ENCODE measurements at places on chromosomes 2 and 18. TPM values are rescaled to one million over a fixed set of nuclear protein-coding genes. Genes with fewer than 3 reads are reported as not detected.
A peak's percentile ranks its signal among the peaks of the same experiment; 100 is the strongest.

GRCh38 chr2:182854375-182855105, 11.9 kb downstream of the FRZB start:
- DNase-seq, result no peak

- DNase-seq, result peak; percentile 57
These were observed 18.1 kb upstream of the SPP2 start for GRCh38 chr2:234032279-234032856.

DNA sequence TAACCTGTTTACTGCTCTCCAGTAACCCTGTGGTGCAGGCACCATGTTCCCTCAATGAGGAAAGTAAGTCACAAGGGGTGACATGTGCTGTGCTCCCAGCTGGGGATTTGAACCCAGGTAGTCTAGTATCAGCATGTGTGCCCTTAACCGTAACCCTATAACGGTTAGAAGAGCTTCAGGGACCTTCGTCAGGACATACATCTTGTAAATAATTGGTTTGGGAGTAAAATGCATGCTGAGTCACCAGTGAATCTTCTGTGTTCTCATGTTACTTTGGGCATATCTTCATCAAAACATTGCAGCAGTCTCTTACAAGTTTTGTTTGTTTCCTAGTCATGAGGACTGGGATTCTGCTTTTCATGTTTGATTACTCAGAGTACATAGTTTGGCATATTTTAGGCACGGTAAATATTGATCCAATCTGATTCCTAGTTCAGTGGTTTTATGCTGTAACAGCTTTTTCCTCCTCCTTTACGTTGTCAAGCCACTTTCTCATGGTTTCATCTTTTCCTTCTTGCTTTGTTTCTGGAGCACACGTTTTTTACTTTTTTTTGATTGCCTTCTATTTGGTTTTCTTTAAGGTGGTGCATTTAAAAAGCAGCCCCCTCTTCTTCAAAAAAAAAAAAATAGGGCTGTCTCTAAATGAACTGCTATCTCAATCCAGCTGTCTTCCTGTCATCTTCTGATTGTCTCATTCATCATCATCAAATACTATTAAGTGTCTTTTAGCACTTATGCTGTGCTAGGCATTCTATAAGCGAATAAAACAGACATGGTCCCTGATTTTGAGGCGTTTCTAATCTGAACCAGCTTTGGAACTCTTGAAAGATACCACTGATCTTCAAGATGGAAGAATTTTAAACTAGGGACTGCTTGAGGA, 50.4 kb downstream of the CLIP4 start:
- DNase-seq, result peak; percentile 3

- DNase-seq, result no peak
These were observed 67.3 kb downstream of the MYO5B start for GRCh38 chr18:50127516-50128210.

GRCh38 chr2:217638031-217638430, 364.8 kb downstream of the TNS1 start:
- DNase-seq, result no peak

Gene BBS5
- 5.6 TPM for total RNA-seq

GRCh38 chr18:48669991-48670750, 131.3 kb downstream of the CTIF start:
- DNase-seq, result no peak

Gene SLC39A6
- total RNA-seq, result 13.2 TPM

- no peak for DNase-seq
These were observed 39.3 kb downstream of the TSHZ1 start for GRCh38 chr18:75249672-75250470.

Gene STEAP3
- 17.4 TPM for total RNA-seq

GRCh38 chr2:206112846-206113547, 27.0 kb upstream of the INO80D start:
- DNase-seq, result no peak

- no peak for DNase-seq
These were observed 8.0 kb upstream of the SPEG start for GRCh38 chr2:219426534-219427136.

DNA sequence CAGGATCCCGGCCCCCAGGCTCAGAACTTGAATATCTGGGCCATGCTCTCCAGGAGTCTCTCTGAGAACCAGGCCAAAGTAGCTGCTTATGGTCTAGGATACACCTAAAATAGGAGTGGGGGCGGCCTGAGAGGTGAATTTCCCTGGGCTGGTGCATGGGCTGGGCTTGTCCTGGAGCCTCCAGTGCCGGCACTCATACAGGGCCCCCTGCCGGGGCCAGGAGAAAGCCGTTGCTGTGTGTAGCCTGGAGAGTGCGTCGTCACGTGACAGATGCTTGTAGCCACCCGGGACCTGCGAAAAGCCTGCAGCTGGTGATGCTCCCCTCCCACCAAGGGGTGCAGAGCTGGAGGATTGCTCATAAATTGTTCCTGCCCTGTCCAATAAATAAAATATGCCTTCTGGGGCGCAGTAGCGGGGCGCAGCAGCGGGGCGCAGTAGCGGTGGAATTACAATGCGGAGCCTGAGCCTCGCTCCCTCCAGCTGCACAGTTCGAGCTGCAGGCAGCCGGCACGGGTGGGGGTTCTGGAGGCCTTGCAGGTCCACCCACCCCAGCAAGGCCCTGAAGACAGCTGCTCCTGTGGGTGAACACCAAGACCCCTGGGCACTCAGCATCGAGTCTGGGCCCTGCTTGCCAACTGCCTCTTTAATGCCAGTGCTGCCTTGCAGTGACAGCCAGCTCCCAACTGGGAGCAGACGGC, 289.9 kb downstream of the NDUFA10 start:
- no peak for DNase-seq

- no peak for DNase-seq
These were observed 21.1 kb upstream of the EGR4 start for GRCh38 chr2:73314441-73314840.

GRCh38 chr18:59885579-59886163, 14.1 kb upstream of the PMAIP1 start:
- peak; percentile 72 for DNase-seq

Gene GRP
- not detected for total RNA-seq

DNA sequence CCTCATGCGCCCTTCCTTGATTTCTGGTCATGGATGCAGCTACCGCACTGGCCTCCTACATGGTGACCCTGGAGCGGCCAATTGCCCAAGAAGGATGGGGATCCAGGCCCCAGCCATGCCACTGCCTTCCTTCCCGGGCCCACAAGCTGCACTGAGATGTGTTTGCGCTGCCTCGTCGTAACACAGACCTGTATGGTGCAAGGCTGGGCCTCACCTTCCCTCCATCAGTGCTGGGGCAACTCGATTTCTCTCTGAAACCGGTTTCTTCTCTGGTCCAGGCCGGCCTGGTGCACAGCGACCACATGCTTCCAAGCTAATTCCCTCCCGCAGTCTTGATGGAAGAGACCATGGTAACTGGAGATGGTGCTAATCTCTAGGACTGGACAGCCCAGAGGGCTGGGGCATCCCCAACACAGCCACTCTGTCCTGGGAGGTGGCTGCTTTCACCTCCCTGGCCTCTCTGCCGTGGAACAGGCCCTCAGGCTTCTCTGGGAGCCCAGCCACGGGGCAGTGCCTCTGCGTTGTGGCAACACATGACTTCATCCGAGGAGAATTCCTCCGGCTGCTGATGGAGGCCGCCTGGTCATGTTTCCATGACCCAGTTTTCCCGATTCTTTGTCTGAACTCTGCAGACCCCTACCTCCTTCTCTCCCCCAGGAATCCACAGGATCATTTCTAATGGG, 184.2 kb downstream of the GLI2 start:
- DNase-seq, result no peak

Gene IL1F10
- not detected for total RNA-seq

DNA sequence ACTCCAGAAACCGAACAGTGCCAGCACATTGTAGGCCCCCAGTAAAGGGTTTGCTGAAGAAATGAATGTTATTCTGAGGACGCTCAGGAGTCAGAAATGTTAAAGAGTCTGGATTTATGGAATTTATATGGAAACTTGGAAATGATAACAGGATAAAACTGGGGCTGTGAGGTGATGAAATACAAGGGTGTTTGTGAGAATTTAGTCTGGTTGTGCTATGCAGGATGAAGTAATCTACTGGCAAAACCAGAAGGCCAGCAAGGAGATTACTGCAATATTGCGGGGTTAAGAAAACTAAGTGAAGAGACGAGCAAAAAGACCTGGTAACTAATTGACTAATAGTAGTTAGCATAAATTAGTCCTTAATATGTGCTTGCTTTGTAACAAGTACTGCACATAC, 467.8 kb downstream of the ZEB2 start:
- DNase-seq, result no peak

DNA sequence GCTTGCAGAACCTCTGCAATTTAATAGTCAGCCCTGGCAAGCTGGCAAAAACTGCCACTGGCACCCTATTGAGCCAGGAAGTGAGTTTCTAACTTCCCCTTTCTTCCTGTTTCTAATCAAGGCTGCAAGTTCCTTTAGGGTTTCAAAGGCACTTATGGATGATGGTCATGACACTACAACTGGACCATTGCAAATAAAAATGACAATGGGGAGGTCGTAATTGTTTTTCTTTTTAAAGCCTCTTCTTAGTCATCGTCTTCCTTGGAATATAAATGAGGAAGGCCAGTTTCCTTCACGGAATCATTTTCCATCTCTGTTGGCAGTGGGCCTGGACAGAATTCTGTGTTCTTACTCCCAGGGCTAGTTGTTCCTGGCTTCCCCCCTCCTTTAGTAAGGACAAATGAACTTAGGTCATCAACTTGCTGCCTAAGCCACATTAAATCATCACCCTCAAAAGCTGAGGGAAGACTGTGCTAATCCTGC, 35.8 kb downstream of the SH3RF3 start:
- DNase-seq, result peak; percentile 95

Gene KCNF1
- total RNA-seq, result 0.42 TPM

Gene AMER3
- not detected for total RNA-seq

- no peak for DNase-seq
These were observed 87.9 kb downstream of the WDPCP start for GRCh38 chr2:63500398-63500797.

DNA sequence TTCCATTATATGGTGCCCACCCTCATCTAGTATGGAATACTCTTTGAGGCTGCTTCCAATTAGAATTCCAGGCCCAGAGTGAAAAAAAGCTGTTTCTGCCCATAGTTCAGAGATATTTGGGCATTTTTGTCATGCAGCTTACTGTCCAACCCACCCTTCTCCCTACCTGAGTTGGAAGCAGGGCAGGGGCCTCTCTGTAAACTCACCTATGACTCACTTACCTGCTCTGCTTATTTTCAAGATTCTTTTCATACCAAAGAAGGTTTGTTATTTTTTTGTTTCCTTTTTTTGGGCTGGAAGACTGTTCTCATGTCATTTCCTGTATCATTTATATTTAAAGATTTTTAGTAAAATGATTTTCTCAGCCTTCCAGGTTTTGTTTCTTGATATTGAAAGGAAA, 38.4 kb upstream of the PPP1R1C start:
- DNase-seq, result no peak

DNA sequence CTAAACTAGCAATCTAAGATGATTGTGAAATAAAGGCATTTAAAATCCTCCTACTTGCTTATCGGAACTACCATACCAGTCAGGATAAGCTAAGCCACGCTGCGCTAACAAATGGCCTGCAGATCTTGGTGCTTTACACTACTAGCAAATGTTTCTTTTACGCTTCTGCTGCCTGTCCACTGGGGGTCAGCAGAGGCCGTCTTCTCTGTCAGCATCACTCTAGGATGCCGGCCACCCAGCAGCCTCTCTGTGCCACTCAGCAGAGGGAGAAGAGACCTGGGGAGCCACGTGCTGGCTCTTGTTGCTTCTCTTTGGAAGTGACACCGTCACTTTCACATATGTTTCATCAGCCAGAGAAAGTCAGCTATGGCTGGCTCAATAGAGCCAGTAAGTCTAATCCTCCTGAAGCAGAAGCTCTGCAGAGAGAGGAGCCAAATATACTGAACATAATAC, 36.6 kb downstream of the COPS8 start:
- peak; percentile 64 for DNase-seq

- DNase-seq, result no peak
These were observed 152.5 kb downstream of the NRXN1 start for GRCh38 chr2:50879457-50879856.

Gene TCF7L1
- total RNA-seq, result 13.2 TPM

- DNase-seq, result peak; percentile 86
These were observed 134.2 kb upstream of the RND3 start for GRCh38 chr2:150621526-150622213.

Gene SNORC
- 4.0 TPM for total RNA-seq

GRCh38 chr2:15640261-15640711, 48.6 kb downstream of the DDX1 start:
- peak; percentile 94 for DNase-seq

DNA sequence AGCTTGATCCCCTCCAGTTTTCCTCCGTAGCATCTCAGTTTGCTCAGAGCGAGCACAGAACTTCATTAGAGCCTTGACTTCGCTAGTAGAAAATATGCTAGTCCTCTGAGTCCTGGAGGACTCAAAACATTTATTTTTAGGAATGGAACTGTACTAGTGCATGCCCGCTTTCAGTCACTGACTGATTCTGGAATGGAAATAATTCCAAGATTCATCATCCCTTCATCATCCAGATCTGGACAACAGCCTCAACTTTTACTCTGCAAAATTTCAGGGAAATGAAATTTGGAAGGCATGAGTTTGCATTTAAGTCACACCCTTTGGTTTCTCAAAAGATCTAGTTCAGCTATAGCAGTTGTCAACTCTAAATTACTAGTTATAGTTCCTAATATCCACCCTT, 304.6 kb downstream of the XIRP2 start:
- DNase-seq, result no peak

Gene EFHD1
- total RNA-seq, result not detected

Gene VWA3B
- total RNA-seq, result not detected

DNA sequence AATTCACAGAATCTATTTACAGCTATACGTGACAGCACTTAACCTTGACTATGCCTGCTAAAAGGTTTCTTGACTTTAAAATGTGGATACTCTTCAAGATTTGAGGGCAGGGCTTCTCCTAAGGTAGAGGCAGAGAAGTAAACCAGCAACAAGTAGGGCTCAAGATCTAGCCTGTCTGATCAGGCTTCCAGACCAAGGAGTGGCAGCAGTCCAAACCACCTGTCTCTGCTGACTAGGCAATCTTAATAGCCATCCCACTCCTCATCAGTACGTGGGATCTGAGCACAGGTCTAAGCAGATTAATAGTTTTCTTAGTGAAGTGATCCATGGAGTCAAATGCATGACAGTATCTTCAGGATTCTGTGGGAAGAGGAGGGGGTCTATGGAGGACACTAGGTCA, 100.4 kb downstream of the GPD2 start:
- no peak for DNase-seq

Gene C18orf54
- 21.4 TPM for total RNA-seq

Gene DSC2
- not detected for total RNA-seq

Gene MAP3K19
- total RNA-seq, result not detected

DNA sequence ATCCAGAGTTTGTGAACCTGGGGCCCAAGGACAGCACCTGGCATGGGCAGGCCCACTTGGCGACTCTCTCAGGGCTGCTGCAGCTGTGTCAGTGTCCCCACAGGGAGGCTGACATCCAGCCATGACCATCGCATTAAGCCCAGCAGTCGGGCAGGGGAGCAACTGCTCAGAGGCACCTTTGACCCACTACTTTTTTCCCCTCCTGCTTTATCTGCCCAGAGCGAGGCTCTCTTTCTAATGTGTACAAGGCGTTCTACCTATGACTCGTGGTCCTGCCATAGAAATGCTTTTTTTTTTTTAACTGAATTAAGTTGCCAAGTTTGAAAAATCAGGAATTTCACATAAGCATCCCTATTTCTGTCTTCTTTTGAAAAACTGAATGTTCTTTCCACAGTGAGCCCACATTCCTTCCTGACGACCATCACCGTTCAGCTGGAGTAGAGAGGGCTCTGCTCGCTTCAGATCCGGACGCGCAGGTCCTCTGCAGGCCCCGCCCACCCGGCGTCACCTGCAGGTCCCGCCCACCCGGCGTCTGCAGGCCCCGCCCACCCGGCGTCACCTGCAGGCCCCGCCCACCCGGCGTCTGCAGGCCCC, 403 bp upstream of the CLUL1 start:
- no peak for DNase-seq

Gene CAPN13
- total RNA-seq, result not detected

- DNase-seq, result no peak
These were observed 55.9 kb downstream of the ICOS start for GRCh38 chr2:203992509-203992908.

Gene PRSS56
- total RNA-seq, result not detected
